Stimulated activated CD8-positive, alpha-beta memory T cell treated with anti-CD3 and anti-CD28 coated beads, Interleukin-4, amount 100 ng/mL, for 48 hours (primary cell): ENCODE measurements at places on chromosomes 11 and 22.

DNA sequence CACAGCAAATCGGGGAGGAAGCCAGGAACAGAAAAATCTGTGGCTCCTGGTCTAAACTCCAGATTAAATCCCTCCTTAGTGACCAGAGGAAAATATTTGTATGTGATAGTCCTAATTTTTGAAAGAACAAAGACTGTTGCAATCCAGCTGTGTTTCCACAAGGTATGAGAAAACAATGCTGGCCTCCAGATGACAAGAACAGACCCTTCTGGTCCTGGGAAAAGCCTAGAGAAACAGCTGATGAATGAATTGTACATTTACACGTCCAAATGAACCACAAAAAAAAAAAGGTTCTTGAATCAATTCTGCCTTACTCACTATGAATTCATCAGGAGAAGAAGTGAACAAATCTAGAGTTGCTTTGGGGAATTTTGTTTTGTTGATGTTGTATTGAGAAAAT is 63.7 kb downstream of the ETS1 start:
- no peak for DNase-seq

DNA sequence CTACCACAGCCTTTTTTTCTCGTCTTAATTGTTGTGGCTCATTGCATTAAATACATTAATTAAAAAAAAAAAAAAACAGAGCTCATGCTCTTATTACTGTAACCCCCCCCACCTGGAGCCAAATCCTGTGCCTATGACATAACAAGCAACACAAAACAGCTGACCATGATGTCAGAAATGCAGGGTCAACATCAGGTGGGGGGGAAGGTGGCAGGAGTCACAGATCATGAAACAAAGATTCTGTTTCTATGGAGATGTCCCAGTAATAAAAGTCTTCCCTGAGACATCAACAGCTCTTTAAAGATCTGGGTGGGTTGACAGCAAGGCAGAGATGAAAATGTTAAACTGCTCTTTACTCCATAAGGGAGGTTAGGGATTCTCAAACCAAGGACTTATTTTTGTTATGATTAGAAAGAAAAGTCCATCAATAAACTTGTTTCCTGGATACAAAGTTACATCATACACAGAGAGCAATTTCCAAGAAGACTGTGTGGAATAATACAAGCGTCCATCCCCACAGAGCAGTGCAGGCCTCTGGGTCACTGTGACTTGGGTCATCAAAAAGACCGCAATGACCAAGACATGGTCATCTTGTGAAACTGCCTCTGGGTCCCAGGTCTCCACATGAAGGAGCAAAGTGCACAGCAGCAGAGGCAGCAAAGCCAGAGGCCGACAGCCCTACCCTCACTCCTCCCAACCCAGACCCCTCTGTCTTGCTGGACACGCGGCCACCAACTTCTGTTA is 42.7 kb upstream of the CYP2D6 start:
- no peak for DNase-seq

DNA sequence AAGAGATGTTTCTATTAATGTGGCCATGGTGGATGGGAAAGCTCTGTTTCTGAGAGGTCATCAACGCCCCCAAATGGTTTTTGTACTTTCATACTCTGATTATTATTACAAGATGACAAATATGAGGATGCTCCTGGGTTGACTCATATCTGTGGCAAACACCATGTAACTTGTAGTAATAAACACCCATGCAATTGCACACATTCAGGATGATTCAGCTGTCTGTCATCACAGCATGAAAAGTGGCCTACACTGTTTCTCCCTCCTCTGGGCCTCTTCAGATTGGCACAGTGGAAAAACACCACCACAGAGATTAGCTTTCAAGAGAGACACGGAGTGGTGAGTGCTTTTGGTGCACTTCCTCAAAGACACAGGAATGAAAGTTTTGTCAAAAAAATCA is 85.4 kb downstream of the MTNR1B start:
- no peak for DNase-seq

GRCh38 chr11:26191193-26191592 is 140.7 kb upstream of the ANO3 start:
- DNase-seq, result no peak

DNA sequence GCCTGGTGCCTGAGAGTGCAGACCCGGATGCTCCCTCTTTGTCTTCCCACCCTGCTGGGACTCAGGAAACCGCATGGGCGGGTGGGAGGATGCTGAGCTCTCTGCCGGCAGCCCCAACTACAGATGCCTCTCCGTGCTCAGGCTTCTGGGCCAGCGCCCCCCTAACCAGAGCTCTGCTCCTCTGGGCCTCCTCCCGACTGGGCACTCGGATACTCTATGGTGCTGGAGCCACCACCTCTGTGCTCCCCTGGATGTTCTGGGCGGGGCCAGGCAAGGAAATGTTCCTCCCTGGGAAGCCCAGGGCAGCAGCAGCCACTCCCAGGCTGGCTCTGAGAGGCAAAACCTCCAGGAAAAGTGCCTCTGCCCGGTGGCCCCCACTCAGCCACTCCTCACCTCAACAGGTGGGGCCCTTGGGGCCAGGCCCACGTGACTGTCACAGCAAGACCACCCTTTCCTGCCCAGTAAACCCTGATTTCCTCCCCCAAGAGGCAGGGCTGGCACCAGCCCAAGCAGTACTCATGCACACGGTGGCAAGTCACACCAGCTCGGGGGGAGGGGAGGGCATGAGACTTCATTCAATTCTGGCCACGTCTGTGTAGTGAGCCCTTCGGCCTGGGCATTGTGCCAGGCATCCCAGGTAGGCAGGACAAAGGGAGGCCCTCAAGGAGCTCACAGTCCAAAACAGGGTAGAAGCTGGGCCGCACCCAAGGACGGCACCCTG is 54.7 kb upstream of the TCF20 start:
- DNase-seq, result no peak

- DNase-seq, result no peak
Observed at GRCh38 chr11:32256466-32256865, 165.6 kb downstream of the RCN1 start.

DNA sequence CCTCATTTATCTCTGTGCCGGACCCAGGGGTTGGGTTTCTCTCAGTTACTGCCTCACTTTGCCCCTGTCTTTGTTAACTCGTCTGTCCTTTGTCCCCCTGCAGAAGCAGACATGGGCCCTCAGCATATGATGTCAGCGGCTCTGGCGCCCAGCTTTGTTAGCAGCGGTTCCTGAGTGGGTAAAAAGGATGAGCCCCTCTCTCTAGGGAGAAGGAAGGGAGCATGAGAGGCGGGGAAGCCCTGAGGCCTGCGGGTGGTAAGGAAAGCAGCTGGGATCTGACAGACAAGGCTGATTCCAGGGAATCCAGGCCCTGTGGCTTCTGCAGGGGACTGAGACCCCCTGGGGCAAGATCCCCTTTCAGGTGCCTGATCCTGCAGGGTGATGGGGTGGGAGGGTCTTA is 51.7 kb downstream of the MCM5 start:
- DNase-seq, result no peak

DNA sequence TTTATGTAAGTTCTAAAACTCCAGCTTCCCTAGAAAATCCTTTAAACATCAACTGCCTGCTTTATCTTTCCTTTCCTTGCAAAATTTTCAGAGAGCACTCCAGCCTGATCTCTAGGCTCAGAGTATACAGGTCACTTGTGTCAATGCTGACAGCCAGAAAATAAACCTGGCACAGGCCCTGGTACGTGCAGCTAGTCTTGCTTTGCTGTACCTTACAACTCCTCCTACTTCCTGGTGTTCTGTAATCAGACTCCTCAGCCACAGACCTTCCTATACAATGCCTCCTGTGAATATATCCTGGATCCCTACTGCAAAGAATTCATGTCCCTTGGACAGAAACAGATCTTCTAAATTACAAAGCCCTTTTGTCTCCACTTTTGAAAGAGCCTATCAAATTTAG is 24.2 kb upstream of the TMEM123 start:
- no peak for DNase-seq

GRCh38 chr11:64230985-64231365 is 627 bp downstream of the DNAJC4 start:
- no peak for DNase-seq

- no peak for DNase-seq
Observed at GRCh38 chr11:78699609-78700135, 125.0 kb upstream of the NARS2 start.

- no peak for DNase-seq
Observed at GRCh38 chr22:25827415-25827814, 85.4 kb downstream of the MYO18B start.

DNA sequence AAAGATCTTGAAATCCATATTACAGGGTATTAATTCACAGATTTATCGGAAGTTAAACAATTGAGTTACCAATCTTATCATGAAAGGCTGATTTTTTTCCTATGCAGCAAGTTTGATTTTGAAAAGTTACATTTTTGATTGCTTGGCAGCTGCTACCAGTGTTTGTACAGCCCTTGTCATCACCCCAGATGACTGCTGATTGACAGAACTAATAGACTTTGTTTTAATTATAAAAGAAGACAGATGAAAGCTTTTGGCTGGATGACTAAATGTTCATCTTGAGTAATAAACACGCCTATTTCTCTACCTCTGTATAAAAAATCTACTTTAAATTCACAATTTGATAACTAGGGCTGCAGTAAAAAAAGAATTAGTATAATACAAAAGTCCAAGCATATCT is 259.7 kb downstream of the TTC28 start:
- no peak for DNase-seq

DNA sequence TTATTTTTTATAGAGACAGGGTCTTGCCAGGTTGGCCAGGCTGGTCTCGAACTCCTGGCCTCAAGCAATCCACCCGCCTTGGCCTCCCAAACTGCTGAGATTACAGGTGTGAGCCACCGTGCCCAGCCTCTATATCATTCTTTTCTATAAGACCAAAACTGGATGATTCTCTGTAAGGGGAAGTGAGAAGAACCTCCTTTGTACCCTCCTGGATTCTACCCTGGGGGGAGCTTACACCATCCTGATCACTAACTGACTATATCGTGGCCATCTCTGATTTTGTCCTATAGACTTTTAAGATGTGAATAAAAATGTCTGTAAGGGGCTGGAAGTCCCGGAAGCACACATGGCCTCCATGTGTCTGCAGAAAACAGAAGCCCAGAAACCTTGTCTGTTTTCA is 9.1 kb downstream of the PIWIL4 start:
- no peak for DNase-seq

DNA sequence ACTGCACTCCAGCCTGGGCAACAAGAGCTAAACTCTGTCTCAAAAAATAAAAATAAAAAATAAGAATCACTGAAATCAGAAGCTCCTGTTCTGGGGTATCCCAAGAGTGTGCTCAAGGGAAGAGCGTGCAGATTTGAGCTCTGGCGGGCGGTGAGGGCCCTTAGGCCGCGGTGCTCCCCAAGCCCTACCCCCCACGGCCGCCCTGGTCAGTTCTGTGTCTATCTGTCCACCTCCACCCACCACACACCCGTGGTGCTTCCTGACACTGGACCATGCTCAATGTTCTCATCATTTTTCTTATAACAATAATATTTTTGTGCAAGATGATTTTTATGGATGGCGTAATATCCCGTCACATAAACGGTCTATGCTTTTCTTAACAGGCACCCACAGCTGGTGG is 71.1 kb downstream of the RTL6 start:
- no peak for DNase-seq

- DNase-seq, result no peak
Observed at GRCh38 chr11:70255477-70256116, 14.9 kb upstream of the PPFIA1 start.

- DNase-seq, result no peak
Observed at GRCh38 chr11:81990659-81991443, 742.8 kb downstream of the FAM181B start.

DNA sequence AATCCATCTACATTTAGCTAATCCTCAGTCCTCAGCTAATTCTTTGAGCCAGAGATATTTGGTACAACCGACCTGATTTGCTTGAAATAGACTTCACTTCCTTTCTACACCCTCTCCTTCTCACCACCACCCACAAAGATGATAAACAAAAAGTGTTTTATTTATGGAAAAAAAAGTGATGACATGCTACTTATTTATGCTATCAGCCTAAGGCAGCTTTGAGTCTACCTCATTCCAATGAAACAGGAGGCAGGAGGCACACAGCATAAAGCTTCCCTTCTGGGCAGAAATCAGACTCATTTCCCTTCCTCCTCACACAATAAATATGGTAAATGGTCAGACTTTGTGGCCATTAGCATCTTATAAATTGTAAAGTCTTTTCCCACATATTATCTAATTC is 325.7 kb downstream of the SOX6 start:
- no peak for DNase-seq

- DNase-seq, result no peak
Observed at GRCh38 chr11:130308886-130309285, 5.8 kb downstream of the ZBTB44 start.

DNA sequence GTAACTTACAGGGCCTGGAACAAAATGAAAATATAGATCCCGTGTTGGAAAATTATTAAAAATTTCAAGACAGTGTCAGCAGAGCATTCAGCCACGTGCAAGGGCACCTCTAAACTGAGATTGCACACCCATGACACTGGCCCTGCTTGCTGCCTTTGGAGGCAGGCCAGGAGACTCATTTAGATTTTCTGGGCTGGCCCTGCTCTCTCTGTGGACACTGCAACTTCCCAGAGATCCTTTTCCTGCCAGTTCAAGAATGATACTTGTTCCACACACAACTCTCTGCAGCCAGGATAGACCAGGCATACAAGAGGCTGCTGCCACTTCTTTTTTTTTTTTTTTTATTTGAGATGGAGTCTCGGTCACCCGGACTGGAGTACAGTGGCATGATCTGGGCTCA is 56.7 kb upstream of the PTPRJ start:
- DNase-seq, result no peak

DNA sequence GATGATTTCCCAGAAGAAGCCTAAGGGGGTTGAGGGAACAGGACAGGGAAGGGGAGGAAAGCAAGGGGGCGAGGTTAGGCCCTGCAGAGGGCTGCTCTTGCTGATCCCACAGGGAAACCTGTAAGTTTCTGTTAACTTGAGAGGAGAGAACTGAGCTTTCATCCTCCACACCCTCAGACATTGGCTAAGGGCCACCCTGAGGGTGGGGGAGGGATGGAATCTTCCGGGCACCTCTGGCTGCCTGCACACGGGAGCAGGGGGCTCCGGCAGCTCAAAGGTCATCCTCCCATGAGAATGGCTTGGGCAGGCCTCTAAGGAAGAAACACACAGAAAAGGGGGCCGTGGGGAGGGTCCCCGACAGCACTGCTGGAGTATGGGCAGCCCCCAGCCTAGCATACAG is 108.1 kb downstream of the TSPAN18 start:
- DNase-seq, result no peak

DNA sequence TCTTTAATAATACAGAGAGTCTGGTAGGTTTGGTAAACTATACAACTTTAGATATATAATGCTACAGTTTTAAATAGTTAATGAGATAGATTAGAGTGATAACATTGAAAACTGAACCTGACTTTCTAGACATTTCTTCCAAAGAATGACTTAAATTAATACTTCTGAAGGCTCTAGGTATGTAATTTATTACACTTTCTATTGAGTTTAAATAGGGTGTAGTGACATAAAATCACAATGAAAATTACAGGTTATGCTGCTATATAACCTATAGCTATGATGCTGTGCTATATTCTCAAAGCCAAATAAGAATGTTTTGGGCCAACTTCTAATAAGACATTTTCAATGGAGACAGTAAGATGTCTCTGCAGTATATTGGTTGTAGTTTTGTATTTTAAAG is 7.7 kb downstream of the HIPK3 start:
- no peak for DNase-seq

- DNase-seq, result no peak
Observed at GRCh38 chr22:42275970-42276369, 5.5 kb upstream of the TCF20 start.
